ENCODE measurements at places on chromosomes 1 and 21.
A peak's percentile ranks its signal among the peaks of the same experiment; 100 is the strongest.

DNA sequence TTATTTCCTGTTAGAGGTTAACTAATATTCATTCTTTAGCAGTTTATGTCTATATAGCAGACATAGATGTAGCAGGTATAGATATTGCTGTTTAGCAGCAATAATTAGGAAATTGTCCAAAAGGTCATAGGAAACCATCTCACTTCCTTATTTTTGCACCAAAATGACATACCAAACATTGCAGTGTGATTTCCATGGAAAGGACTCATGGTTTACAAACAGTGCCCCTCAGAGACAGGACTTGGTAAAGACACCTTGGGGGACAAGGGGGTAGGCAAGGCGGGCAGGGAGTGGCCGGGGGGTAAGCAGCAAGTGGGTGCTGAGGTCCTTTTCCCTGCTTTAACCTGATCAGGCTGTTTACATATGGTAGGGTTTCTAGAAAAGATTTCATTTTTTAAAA lies 30.5 kb downstream of the BATF3 start:
- no peak for DNase-seq

- DNase-seq: peak; percentile 11
These were observed 44.9 kb downstream of the TRAF5 start for GRCh38 chr1:211371406-211372105.

- no peak for DNase-seq
These were observed 23.5 kb upstream of the LRRN2 start for GRCh38 chr1:204709021-204709420.

DNA sequence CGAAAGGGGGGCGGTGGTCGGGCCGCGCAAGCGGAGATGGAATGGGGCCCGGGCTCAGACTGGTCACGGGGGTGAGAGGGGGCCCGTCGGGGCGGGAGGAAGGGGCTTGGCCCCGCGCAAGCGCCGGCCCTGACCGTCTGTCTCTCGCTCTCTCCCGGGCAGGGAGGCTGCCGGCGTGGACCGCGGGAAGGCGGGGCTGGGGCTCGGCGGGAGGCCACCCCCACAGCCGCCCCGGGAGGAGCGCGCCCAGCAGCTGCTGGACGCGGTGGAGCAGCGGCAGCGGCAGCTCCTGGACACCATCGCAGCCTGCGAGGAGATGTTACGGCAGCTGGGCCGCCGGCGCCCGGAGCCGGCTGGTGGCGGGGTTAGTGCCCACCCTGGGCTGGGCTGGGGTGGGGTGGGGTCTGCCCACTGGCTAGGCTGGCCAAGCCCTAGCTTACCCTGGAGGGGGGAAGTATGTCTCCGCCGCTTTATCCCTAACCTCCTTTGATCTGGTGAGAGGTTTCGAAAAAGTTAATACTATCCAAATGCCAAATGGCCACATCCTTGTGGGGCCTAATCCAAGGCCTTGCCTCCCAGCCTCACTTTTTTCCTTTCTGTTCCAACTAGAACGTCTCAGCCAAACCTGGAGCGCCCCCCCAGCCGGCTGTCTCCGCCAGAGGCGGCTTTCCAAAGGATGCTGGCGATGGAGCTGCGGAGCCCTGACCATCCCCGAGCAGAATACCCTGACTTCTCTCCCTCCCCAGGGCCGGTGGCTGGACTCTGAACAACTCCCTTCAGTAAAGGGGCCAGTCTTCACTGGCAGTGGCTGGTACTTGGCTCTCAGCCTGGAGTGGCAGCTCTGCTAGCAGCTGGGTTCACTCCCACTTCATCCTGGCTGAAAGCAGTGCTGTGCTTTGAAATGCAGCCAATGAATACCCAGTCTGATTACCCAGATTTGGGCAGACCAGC lies 636 bp upstream of the YRDC start:
- DNase-seq: peak; percentile 60

GRCh38 chr1:66285618-66286270 lies 248.2 kb upstream of the SGIP1 start:
- DNase-seq: no peak

DNA sequence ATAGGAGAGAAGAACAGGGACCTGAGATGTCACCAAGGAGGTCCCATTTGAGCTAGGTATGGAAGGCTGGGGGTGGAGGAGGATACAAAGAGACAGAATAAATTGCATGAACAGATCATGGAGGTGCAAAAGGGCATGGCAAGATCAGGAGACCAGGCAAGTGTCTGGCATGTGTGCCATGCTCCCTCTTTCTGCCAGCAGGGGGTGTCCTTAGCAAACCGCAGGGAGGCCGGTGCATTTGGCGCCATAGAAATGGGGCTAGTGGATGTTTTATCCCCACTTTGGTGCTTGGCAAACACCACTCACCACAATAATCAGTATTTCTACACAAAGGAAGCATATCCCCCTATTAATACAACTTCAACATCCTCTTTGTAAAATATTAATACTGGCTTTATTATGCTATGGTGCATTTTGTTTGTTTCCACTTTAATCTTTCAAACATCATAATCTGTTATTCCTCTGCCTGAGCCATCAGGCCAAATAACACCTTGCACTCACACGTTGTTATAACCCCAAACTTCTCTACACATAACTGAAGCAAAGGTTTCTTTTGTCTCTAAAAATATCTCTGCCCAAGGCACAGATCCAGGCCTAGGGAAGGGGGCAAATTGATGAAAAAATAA lies 25.9 kb downstream of the S100A6 start:
- DNase-seq: peak; percentile 76

DNA sequence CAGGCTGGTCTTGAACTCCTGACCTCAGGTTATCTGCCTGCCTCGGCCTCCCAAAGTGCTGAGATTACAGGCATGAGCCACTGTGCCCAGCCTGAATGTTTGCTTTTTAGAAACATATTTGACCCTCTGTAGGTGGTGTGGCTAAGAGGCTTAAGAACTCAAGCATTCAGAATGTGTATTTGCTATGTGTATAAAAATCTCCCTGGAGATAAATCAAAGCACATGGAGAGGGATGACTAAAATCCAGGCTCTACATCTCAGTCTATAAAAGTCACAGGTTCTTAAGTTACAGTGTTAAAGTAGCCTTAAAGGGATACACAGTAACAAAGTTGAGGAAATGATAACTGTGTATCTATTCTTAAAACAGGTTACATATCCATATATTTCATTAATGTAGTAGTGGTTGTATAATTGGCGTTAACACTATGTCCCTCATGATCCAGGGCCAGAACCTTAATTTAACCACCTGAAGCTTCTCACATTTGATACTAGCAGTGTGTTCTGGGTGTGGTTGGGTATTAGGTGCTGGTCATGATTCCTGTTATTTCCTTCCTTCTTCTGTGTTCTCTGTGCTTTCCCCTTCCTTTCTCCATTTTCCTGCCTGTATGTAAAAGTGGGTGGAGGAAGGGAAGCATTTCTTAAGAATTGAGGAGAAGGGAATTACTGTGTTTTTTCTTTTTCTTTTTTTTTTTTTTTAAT lies 16.2 kb downstream of the GIPC2 start:
- DNase-seq: no peak
